ENCODE measurements at places on chromosomes 2 and 18.

DNA sequence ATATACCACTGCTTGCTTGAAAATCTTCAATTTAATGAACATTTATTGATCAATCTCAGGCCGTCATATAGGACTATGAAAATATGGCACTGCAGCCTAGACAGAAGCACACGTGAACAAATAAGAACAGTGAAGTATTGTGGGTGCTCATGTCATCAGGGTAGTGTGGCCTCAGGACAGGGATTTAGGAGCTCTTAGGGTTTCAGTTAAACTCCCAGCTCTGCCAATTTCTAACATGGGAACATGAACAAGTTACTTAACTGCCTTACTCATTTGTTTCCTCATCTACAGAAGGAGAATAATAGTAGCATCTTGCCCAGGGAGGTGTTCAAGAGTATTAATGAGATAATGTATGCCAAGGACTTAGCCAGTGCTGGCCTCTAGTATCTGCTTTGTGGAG is 146.0 kb upstream of the MAP3K20 start:
- no peak for DNase-seq

- DNase-seq = no peak
Observed at GRCh38 chr18:25284281-25284680, 67.7 kb downstream of the ZNF521 start.

DNA sequence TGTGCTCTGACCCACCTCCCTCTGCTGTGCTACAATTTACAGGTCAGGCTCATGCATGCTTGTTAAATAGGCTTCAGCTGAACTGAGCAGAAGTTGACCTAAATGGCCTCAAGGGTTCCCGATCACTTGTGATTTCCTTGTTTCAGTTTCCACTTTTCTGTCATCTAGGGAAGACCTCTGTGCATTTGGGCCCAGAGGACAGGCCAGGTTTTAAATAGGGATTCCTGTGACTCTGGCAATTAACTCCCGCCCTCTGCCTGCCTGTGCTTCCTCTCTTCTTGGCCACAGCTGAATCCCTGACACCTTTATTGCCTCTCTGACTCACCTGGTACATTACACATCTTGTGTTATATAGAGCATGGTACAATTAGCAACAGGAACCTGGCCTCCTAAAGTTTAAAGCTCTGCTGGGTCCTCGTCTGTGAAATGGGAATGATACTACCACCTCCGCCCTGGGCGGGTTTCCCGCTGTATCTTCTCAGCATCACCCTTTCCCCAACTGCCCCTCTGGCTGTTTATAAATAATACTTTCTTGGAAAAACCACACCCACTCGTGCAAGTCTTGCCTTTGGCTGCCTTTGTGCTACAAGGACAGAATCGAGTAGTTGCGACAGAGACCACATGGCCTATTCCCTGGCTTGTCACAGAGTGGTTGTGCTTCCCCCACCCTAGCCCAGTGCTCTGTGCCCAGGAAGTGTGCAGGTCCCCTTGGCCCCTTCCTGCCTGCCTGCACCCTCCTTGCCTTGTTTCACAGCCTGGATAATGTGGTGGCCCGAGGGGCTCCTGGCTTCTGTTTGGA is 7.9 kb downstream of the CABLES1 start:
- no peak for DNase-seq

DNA sequence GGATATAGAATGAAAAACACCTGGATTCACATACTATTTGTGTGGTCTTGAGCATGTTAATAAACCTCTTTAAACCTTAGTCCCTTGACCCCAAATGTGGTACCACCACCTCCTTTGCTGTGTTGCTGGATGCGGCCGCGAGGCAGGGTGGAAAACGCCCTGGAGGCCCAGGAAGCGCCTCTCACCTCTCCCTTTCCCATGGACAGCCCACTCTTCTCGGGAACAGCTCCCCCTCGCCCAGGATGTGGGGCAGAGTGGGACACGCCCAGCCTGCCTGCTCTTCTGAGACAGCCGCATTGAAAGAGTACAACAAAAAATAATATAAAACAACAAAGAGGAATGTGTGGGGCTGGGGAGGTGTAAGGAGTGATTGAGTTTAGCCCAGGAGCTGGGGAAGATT is 549.0 kb upstream of the ID2 start:
- no peak for DNase-seq

DNA sequence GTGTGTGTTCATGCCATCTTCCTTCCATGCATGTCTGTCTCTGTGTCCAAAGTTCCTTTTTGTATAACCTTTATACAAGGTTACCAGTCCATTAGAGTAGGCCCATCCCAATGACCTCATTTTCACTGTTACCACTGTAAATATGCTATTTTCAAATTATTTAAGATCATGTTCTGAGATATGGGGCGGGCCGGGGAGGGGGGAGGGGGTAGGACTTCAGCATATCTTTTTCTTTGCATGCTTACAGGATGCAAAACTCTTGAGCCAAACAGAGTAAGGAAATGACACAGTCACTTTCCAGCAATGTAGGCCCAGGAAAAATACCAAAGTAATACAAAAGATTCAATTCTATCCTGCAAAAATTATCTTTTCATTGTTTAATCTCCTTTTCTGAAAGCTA is 124.1 kb upstream of the HNRNPA3 start:
- DNase-seq = no peak

DNA sequence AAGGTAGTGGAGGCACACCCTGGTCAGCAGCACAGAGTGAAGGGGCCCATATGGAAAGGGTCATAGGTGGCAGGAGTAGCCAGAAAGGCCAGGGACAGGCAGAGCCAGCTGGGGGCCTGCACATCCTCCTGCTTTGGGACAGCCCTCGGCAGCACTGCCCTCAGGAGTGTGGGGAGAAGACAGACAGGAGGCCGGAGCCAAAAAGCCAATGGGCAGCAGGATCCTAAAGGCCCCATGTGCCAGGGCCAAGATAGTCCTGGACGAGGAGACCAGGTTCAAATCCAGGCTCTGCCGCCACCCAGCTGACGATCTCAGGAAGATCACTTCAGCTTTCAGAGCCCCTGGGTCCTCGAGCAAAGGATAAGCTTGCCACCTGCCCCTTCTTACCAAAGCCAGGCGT is 220.1 kb downstream of the TMEM163 start:
- no peak for DNase-seq

GRCh38 chr2:225691711-225692110 is 292.2 kb downstream of the NYAP2 start:
- DNase-seq = no peak

DNA sequence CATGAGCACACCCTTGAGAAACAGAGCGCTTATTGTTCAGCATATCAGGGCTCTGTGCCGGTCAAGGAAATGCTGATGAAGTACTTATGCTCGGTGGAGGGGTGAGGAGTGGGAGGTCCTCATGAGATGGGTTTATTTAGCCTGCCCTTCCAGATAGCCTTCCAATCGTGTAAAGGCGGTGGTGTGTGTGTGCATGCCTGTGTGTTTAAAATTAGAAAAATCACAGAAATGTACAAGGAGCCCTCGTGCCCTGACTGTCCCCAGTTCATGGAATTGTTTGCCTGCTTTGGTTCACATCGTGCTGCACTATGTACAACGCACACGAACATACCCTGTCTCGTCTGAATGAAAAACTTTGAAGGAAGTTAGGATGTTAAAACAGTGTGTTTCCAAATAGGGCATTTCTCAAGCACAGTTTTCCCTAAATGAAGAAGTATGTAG is 158.6 kb downstream of the AQP4 start:
- DNase-seq = no peak
